ENCODE measurements at places on chromosomes 6 and 20.

DNA sequence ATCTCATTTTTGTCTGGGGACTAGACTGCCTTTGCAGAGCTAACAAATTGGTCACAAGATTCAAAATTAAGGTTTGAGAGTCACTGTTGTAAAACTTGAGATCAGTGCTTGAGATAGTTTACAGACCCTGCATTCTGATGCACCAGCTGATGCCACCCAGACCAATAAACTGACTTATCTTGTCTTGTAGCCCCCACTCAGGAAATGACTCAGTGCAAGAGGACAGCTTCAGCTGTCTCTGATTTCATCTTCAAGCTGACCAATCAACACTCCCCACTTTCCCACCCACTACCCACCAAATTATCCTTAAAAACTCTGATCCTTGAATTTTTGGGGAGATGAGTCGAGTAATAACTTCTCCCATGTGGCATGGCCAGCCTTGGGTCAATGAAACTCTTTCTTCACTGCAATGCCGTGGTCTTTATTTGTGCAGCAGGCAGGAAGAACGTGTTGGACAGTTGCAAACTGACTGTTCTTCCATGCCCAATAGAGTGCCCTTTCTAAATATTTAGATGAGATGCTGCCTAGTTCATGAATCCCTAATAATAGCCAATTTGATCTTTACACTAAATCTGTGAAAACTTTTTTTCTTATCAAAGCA is 48.3 kb upstream of the PROKR2 start:
- no peak for DNase-seq

GRCh38 chr6:88704980-88705379 is 258.4 kb downstream of the RNGTT start:
- no peak for DNase-seq

GRCh38 chr6:15207923-15208322 is 37.9 kb upstream of the JARID2 start:
- no peak for DNase-seq

- no peak for DNase-seq
Measured at GRCh38 chr6:107816818-107817217, 7.3 kb downstream of the SCML4 start.

- DNase-seq, result no peak
Measured at GRCh38 chr6:148747471-148748165, 788 bp downstream of the UST start.

GRCh38 chr20:62348604-62349003 is 18.5 kb downstream of the LAMA5 start:
- no peak for DNase-seq

GRCh38 chr20:17565169-17565845 is 4.6 kb upstream of the DSTN start:
- DNase-seq, result no peak

GRCh38 chr6:45438151-45438550 is 60.4 kb upstream of the SUPT3H start:
- DNase-seq, result no peak

GRCh38 chr20:47038566-47039560 is 144.2 kb downstream of the EYA2 start:
- no peak for DNase-seq

GRCh38 chr6:22699151-22699550 is 129.8 kb downstream of the HDGFL1 start:
- no peak for DNase-seq

- DNase-seq, result no peak
Measured at GRCh38 chr20:44022464-44022863, 107.8 kb downstream of the TOX2 start.

DNA sequence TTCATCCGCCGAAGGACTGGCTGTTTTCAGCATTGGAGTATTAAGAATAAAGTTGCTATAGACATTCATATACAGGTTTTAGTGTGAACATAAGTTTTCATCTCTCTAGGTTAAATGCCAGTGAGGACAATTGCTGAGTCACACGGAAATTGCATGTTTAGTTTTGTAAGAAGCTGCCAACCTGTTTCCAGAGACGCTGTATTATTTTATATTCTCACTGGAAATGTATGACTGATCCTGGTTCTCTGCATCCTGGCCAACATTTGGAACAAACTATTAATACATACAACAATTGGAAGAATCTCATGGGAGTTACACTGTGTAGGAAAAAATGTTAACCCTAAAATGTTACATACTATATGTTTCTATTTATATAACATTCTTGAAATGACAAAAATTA is 16.7 kb upstream of the TGM6 start:
- DNase-seq, result no peak

DNA sequence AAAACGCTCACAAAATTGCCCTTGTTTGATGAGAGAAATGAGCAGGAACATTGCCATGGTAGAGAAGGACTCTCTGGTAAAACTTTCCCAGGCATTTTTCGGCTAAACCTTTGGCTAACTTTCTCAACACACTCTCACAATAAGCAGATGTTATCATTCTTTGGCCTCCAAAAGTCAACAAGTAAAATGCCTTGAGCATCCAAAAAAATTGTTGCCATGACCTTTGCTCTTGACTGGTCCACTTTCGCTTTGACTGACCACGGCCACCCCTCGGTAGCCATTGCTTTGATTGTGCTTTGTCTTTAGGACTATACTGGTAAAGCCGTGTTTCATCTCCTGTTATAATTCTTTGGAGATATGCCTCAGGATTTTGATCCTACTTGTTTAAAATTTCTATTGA is 41.1 kb upstream of the PREP start:
- DNase-seq, result no peak

DNA sequence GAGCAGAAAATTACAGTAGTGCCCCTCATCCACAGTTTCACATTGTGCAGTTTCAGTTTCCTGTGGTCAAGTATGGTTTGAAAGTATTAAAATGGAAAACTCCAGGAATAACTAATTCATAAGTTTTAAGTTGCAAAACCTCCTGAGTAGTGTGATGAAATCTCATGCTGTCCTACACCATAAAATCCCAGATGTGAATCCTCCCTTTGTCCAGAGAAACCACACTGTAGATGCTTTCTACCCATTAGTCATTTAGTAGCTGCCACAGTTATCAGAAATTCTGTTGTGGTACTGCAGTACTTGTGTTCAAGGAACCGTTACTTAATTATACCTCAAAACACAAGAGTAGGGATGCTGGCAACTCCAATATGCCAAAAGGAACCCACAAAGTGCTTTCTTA is 74.7 kb downstream of the PTCHD4 start:
- DNase-seq, result no peak

GRCh38 chr20:34537651-34538050 is 20.9 kb upstream of the MAP1LC3A start:
- DNase-seq, result no peak

GRCh38 chr6:134199848-134200606 is 117.9 kb downstream of the SGK1 start:
- no peak for DNase-seq

DNA sequence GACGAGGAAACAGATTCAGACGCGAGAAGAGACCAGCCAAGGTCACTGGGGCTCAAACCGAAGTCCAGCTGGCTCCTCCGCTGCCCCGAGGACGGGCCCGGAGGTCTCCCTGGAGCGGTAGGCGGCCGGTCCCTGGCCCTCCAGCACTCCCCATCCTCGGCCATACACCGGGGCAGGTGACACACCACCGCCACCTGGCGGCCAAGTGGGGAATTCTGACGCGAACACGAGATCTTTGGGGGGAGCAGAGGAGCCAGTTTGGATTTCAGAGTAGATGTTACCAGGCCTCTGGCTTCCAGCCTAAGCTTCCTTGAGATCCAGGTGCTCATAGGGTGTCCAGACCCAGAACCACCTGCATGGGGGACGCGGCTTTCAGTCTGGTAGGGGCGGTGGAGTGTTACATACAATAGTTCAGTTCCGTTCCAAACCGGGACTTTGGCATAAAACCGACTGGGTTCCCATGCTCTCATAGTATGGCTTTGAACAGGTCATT is 16.1 kb downstream of the BPIFB1 start:
- no peak for DNase-seq

GRCh38 chr6:125639466-125640020 is 109.9 kb upstream of the HEY2 start:
- DNase-seq, result no peak

- no peak for DNase-seq
Measured at GRCh38 chr20:34564833-34565232, 6.3 kb downstream of the MAP1LC3A start.

- no peak for DNase-seq
Measured at GRCh38 chr6:139738801-139739455, 364.5 kb upstream of the CITED2 start.

GRCh38 chr20:41570557-41570956 is 47.6 kb downstream of the CHD6 start:
- DNase-seq, result no peak

GRCh38 chr6:17032988-17033634 is 68.7 kb upstream of the STMND1 start:
- no peak for DNase-seq

DNA sequence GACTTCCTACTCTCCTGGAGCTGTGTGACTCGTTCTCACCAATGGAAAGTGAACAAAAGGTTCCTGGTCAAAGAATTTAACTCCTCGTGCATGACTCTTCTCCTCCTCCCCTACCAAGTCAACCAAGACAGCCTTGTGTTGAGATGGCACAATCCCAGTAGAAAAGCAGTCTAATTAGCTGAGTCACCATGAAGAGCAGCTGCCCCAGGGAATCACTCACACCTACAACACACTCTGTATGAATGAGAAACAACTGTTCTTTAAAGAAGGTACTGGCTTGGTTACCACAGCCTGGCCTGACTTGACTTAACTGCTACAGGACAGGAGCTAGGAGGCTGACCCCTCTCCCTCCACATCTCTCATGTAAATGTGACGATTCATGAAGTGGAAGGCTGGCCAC is 2.9 kb upstream of the HLA-DOB start:
- DNase-seq, result no peak

GRCh38 chr6:38997128-38997761 is 51.3 kb upstream of the GLP1R start:
- DNase-seq, result no peak

- DNase-seq, result no peak
Measured at GRCh38 chr6:34627296-34627695, 69.3 kb downstream of the ILRUN start.

- no peak for DNase-seq
Measured at GRCh38 chr6:14372734-14373489, 255.3 kb downstream of the CD83 start.

- no peak for DNase-seq
Measured at GRCh38 chr6:144712541-144712940, 427.4 kb downstream of the UTRN start.

DNA sequence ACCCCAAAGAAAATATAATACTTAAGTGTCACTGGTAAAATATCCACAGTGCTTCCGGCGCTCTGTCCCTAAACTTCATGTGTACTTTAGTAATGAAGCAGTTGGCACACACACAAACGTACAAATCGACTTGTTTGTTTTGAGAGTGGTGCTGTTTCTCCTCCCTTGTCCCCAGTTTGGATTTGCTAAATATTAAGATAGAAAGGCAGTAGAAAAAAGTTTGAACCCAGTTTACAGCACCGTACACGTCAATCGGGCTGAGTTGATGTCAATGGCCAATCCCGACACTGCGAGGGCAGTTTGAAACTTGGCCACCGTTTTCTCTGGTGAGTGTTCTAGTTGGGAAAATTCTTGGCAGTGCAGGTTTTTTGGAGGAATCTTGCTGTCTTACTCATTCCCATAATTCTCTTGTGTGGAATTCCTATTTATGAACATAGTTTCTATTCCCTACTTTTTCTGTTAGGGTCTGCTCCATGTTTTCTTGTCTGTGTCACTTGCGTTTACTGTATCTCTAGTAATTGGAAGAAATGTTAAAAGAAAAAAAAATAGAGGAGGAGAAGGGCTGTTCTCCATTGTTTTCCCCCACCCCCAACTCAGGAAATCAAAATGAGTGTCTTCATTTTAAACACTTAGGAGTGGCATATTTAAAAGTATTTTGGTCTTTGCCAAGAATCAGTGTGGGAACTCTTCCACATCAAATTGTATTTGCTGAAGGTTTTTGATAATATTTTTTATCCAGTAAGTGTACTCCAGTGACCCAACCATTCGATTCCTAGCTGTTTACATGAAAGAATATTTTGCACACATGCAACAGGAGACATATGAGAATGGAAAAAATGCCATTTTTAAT is 72.3 kb downstream of the OR2B2 start:
- no peak for DNase-seq

GRCh38 chr6:4800662-4801061 is 24.5 kb downstream of the CDYL start:
- DNase-seq, result no peak

- no peak for DNase-seq
Measured at GRCh38 chr6:48584846-48585245, 473.8 kb upstream of the PTCHD4 start.

DNA sequence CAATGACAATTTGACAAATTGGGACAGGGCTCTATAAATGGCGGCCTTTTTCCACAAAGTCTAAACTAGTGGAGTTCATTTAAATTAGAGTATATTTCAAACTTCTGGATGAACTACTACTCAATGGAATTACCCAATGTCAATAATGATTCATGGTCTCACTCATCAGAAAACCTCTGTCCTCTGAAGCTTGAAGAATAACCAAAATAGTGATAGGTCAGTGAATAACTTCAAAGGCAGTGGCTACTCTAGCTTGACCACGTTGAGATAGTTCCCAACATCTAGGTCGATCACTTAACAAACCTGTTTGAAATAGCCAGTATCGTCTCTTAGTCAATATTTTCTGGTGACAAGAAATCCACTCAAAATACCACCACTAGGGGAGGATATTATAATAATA is 197.6 kb downstream of the HDGFL1 start:
- DNase-seq, result no peak

DNA sequence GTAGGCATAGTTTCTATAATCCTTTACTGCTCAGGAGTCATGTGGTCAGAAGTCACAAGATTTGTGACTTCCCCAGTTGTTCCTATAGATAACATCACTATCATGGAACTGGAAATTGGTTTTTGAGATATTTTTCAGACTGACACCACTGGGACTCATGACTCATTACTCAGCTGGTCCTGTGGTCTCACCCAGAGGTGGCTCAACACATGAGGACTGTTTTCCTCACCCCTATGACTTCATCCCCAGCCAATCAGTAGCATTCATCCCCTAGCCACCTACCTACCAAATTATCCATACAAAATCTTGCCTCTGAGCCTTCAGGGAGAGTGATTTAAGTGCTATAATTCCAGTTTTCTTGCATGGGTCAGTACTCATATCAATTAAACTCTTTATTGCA is 1217.7 kb downstream of the EPHA7 start:
- DNase-seq, result no peak

- DNase-seq, result no peak
Measured at GRCh38 chr6:87950614-87951013, 97.0 kb upstream of the SPACA1 start.

- DNase-seq, result no peak
Measured at GRCh38 chr6:14209000-14209399, 91.4 kb downstream of the CD83 start.

- no peak for DNase-seq
Measured at GRCh38 chr6:147856687-147857086, 348.2 kb downstream of the SAMD5 start.

- no peak for DNase-seq
Measured at GRCh38 chr6:42958125-42958524, 2.4 kb upstream of the GNMT start.

DNA sequence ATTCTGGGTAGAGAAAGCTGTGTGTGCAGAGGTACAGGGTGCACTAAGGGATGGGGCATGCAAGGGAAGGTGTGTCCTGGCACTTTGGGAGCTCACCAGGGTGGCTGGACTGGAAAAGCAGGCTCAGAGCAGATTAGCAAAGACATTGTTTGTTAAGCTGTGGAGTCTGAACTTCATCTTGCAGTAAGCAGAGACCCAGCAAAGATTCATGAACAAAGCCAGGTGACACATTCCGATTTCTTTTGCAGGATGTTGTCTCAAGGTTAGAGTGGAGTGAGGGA is 28.8 kb downstream of the DUSP22 start:
- DNase-seq, result no peak

- no peak for DNase-seq
Measured at GRCh38 chr20:59473742-59474141, 130.6 kb upstream of the PHACTR3 start.

Measured in NCI-H1436 treated with DMSO at 0.1 percent for 48 hours (cell line).